ENCODE measurements at places on chromosomes 7 and 10.

DNA sequence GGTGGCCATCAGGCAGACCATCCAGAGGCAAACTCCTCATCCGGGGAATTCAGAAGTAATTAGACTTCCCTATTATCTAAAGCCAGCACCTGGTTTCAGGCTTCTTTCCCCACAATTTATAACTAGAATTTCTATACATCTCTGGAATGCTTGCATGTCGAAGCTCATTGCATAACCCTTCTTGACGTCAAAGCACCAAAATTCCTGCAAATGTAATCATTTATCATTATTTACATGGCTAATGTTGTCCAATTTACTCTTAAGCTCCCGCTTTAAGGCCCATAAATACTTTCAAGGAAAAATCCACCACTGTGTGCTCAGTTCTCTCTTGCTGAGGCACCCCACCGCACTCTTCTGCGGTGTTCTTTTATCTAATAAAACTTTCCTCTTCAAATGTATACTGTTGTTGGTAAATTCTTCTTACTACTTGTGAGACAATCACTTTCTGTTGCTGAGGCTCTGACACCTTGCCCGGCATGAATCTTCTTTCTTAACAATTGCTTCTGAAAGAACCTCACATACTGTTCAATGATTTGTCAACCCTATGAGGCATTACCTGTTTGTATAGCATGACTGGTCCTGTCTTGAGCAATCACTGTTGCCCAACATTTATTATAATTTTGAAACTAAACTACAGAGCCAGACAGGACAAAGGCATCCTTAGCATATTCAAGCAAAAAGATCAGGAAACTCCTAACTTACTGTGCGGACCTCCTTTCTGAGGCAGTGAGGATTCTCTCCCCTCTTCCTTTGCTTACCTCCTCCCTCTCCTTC, 17.4 kb upstream of the GPR141 start:
- no peak for DNase-seq

DNA sequence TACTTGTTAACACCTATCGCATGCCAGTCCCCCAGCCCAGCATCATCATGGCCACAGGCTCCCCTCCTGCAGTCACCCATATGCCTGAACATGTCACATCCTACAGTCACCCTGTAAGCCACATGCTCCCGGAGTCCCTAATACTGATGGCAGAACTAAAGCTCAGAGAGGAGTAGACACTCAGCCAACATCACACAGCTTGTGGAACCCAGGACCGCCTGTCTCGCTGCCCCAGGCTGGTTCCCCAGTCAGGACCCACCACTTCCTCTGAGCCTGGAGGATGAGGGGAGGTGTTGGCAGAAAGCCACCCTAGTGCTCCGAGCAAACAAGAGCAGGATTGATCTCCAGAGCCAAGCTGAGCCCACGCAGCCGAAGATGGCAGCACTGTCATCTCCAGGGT, 85.0 kb upstream of the MYL10 start:
- no peak for DNase-seq

DNA sequence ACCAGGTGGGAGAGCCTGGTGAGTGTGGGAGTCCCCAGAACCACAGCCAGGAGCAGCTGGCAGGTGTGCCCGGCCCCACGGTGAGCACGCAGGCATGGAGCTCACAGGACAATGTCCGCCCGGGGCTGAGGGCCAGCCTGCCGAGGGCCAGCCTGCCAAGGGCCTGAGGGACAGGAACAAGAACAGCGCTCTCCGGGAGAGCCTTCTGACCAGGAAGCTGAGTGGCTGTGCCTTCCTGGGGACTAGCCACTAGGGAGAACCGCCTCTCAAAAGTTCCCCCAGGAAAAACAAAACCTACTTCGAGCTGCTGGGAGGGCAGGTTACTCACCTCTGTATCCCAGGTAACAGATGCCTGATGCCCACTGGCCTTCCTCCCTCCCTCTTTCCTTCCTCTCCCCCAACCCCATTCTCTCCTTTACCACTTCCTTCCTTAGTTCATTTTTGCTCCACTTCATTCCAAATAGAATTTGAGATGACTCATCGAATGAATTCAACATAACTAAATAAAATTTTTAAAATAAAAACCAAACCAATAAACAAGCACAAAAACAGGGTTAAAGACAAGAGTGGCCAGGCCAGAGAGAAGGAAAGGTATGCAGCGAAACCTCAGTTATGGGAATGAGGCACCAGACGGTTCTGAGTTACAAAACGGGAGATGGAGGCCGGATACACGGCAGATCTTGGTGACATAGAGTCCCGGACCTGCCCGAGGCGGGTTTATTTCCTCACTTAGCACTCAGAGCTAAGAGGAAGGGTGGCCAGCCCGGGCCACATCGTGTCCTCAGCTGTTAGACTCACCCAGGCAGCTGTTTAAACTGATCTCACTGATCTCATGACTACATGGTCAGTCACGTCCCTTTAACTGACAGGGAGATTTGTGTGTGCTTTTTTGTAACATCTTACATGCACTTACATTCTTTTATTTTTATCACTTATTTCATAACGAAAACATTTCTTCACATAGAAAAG, 128.5 kb downstream of the TNS3 start:
- DNase-seq: no peak

- DNase-seq: no peak
These were observed 154.1 kb downstream of the DGKB start for GRCh38 chr7:14748461-14748860.

- DNase-seq: no peak
These were observed 33.8 kb upstream of the MGMT start for GRCh38 chr10:129433266-129433665.

GRCh38 chr7:20075992-20076820, 141.0 kb downstream of the MACC1 start:
- no peak for DNase-seq

- DNase-seq: no peak
These were observed 47.8 kb downstream of the FAM20C start for GRCh38 chr7:240146-240676.

GRCh38 chr7:140242057-140243031, 65.6 kb upstream of the KDM7A start:
- DNase-seq: no peak

- DNase-seq: no peak
These were observed 108.8 kb upstream of the GSDME start for GRCh38 chr7:24866004-24866615.

DNA sequence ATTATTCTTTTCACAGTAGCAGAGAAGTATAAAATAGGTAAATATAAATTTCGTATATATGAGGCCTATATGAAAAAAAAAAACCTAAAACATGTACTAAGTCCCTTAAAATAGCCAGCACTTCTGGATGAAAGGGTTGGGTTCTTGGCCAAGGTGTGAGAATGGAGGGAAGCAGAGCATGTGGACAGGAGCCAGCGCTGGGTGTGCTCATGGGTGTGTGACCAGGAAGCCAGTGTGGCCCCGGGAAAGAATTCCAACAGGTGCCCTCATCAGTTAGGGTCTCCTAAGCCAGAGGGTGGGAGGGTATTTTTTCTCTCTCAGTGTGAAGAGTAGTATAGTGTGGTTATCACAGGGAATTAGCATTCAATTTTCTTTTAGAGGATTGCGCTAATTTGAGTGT, 401.9 kb upstream of the IGFBP3 start:
- DNase-seq: no peak

DNA sequence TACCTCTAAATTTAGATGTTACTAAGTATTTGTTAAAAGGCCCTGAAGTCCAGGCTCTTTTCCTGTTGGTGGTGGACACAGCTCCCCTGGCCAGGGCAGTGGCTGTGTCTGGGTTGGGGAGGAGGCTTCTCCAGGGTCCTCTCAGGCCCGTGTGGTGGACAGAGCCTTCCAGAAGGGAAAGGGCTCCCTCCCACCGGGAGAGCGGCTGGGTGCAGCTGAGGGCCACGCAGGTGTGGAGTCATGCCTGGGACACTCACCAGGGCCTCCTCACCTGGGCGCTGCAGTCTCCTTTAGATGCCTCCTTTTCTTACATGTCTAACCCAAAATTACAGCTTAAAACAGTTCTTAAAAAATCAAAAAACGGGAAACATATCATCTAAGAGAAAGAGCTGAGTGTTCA, 128.2 kb upstream of the TCERG1L start:
- DNase-seq: no peak

DNA sequence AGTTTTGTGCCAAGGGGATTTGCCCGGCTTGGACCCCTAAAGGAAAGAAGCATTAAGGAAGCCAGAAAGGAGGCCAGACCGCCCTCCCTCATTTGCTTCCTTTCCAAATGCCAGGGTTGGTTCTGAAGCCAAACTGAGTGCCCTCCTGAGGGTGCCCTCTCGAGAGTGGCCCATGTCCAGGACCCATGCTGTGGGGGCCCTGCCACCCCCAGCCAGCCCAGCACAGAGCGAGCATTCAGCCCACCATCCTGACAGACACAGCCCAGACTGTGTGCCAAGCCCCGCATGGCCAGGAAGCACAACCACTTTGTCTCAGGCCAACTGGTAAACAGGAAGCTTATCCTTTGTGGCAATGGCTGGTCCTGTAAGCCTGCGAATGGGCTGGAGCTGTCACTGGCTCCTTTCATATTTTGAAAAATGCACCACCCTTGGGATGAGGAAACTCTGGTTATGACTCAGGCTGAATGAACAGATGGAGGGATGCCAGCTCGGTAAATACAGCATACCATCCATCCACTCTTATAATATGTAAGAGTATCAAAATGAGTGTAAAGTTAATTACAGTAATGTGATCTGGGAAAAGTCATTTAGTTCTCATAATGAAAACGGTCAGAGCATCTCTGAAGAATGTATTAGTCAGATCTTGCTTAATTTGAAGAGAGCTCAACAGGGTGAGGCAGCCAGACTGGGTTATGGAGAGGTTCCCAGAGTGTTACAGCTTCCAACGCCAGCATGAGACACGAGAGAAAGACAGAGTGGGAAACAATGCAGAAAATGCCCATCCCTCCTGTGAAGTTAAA, 65.0 kb downstream of the STK17A start:
- DNase-seq: no peak

- DNase-seq: no peak
These were observed 705.0 kb downstream of the PARD3 start for GRCh38 chr10:34109952-34110702.

GRCh38 chr10:5534051-5534821, 9.5 kb downstream of the CALML3 start:
- DNase-seq: no peak

DNA sequence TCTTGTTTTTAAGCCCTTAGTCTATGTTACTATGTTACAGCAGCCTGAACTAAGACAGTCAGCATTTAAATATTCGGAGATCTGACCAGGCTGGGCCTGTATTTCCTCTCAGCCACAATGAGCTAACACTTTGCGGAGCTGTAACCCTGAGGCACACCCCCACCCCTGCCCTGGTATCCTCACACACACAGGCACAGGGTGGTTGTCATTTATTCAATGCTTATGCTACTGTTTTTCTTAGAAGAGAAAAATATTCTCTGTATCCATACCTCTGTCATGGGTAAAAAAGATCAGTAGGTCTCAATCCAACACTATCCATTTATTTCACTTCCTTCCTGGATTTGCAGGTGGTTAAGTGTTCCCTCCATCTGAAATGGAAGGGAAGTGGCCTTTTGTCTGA, 80.3 kb upstream of the TRIL start:
- DNase-seq: no peak

GRCh38 chr10:94631077-94631875, 52.3 kb upstream of the CYP2C18 start:
- DNase-seq: no peak

DNA sequence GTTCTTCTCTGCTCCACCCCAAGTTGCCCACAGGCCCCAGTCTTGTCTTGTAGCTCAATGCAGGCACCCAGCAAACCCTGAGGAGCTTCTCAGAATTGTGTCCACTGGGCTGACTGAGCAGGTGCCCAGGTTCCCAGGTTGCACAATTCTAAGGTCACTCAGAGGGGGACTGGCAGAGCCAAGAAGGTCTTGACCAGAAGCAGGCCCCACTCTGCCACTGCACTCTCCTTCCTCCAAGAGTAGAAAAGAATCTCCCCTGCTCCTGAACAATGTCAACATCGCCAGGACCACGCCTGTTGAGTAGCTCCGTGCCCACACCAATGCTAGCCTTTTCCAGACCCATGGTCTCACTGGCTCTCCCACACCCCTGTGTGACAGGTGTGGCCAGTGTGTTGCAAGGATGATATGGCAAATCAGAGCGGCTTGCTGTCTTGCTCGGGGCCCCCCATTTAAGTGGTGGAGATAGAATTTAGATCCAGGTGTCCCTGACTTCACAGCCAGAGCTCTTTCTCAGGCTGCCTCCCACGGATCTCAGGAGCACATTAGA, 577 bp downstream of the LRRC18 start:
- DNase-seq: no peak

GRCh38 chr10:69631566-69631965, 1.5 kb downstream of the FAM241B start:
- DNase-seq: no peak

DNA sequence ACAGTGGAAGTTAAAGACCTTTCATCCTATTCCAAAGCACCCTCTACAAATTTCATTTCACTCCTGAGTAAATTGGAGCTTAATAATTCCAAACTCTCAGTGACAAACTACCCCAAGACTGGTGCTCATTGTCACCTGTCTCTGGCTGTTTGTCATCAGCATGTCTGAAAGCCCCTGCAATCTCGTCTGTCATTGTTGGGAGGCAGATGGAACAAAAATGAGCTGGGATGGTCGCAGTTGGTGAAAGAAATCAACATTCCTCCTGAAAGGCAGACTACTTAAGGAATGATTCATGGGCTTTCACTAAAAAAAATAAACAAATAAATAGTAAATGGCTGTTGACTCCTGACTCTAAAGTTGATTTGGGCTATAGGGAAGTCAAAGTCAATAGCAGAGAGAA, 69.7 kb upstream of the PALS2 start:
- DNase-seq: no peak

DNA sequence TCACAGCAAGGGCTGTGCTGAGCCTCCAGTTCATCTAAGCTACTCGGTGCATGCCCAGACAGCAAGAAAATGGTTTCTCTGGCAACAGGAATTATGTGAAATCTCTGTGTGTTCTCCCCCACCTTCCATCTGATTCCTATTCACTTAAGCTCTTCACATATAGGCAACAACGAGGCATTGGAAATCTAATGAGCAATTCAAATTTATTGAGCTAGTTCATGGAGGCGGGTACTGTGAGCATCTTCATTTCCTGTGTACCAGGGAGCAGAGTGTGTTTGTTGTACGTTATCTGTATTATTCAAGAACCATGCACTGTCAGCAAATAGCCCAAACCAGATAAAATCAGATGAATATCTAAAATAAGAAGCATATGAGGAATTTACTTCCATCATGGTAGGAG, 739.1 kb downstream of the MAGI2 start:
- DNase-seq: no peak

- DNase-seq: no peak
These were observed 534.0 kb upstream of the ANKRD30A start for GRCh38 chr10:36591436-36591835.

DNA sequence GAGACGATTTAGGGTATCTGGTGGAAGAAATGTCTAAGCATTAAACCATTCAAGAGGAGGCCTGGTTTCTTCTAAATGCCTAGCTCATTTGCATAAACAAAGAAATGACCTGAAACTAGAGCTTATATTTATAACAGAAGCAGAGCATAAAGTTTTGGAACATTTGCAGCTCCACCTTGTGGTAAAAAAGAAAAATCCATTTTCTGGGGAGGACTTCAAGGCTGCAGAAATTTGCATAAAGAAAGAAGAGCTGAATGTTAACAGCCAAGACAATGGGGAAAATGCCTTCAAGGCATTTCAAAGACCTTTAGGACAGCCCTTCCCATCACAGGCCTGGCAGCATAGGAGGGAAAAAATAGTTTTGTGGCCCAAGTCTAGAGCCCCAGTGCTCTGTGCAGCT, 362.0 kb downstream of the ZNF248 start:
- DNase-seq: no peak

Data from HuH-7.5 (cell line).